Activated naive CD8-positive, alpha-beta T cell treated with anti-CD3 and anti-CD28 coated beads, Interleukin-2, amount 10 ng/mL, durations not matched to agents 7 days and 5 days (primary cell): ENCODE measurements at places on chromosomes 12 and 14.
A peak's percentile ranks its signal among the peaks of the same experiment; 100 is the strongest.

DNA sequence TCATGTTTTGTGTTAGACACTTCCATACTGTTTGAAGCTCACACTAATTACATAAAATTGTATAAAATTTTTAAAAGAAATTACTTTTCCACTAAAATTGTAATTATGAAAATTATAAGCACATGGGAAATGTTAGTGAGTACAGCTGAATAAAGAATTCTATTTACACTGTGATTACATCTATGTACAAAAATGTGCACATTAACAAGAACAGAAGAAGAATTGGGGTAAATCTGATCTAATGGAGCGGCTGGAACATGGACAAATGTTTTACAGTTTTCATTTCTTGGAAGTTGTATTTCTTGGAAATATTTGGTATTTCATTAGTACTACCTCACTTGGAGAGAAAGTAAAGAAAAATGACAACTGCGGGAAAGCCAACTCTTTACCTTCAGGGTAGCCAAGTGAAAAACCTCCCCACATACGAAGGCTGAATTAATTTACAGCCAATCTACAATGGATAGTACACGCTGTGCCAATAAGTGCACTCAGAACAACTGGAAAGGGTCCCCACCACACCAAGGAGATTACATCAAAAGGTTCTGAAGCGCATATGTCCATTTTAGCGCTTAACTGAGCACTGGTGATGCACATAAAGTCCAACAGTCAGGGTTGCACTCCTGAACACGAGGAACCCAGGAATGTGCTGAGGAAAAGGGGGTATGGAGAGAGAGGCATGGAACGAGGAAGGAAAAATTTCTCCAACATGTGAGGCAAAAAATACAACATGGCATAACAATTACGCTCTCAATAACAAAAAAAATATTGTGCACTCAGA, 17.5 kb downstream of the MED13L start:
- no peak overlapping the region for H3K27ac ChIP-seq
- H3K4me3 ChIP-seq: no peak overlapping the region
- H3K27me3 ChIP-seq: no peaks in the 10 kb centered on the region
- DNase-seq: no peak
- H3K36me3 ChIP-seq: peaks cover 10% of the 10 kb centered on the region

- H3K27ac ChIP-seq: no peak overlapping the region
- H3K36me3 ChIP-seq: peaks cover 53% of the 10 kb centered on the region
- H3K4me3 ChIP-seq: no peak overlapping the region
- DNase-seq: no peak
Observed at GRCh38 chr12:39605996-39606395, 13.6 kb downstream of the ABCD2 start.

GRCh38 chr14:101230851-101231550, 327.5 kb upstream of the RTL1 start:
- H3K27me3 ChIP-seq: no peaks in the 10 kb centered on the region
- no peak overlapping the region for H3K27ac ChIP-seq
- DNase-seq: no peak
- H3K4me3 ChIP-seq: no peak overlapping the region
- H3K4me1 ChIP-seq: peaks cover under 1% of the 10 kb centered on the region

- no peak for DNase-seq
- H3K4me3 ChIP-seq: no peak overlapping the region
- H3K4me1 ChIP-seq: peaks cover 6% of the 10 kb centered on the region
Observed at GRCh38 chr12:123559468-123559867, 24.9 kb upstream of the TMED2 start.

DNA sequence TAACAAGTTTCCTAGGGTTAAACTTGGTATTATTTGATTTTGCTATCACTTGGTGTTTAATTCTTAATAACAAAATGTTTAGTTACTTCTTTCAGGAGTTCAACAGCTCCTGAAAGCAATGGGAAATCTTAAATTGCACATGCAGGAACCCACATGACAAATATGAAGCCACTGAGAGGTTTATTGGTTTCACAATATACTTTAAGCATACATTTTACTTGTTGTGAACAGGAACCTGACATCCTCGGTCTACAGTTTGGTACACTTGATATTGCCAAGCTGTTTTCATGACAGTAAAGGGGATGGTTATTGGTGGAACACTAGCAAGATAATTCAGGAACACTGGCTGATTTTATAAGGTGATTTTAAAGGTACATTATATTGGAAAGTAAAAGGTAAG, 46.2 kb downstream of the SLC38A1 start:
- H3K4me1 ChIP-seq: peaks cover 67% of the 10 kb centered on the region
- H3K4me3 ChIP-seq: peak overlapping the region; percentile 9

GRCh38 chr12:117091758-117092510, 7.3 kb downstream of the TESC start:
- no peak overlapping the region for H3K4me3 ChIP-seq
- H3K27me3 ChIP-seq: peaks cover 4% of the 10 kb centered on the region
- no peak for DNase-seq
- peaks cover 15% of the 10 kb centered on the region for H3K4me1 ChIP-seq

DNA sequence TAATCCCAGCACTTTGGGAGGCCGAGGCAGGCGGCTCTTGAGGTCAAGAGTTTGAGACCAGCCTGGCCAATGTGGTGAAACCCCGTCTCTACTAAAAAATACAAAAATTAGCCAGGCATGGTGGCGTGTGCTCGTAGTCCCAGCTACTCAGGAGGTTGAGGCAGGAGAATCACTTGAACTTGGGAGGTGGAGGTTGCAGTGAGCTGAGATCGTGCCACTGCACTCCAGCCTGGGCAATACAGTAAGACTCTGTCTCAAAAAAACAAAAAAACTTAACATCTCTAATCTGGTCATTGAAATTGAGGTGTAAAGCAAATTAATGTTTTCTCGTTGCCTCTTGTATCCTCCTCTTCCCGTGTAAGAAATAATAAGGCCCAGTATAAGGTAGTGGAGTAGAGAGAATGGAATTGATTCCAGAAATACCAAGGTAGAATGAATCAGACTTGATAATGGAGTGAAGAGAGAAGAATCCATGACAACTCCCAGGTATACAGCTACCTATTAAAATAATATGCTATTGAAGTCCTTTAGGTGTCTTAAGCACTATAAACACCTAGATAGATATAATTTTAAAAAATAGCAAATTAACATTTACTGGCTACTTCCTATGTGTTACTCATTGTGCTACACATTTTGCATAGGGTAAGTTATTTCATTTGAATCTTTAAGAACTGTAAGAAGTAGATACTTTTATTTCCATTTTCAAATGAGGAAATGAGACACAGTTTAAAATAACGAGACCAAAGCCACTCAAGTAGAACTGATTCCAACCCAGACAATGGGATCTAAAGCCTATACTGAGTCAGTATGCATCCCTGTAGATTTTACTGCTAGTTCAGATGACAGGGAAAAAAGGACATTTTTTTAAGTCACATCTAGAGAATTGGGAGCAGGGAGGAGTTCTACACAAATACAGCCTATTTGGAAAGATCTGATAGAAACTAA, 23.2 kb downstream of the RAP1B start:
- H3K4me3 ChIP-seq: peak overlapping the region; percentile 8
- no peak overlapping the region for H3K27ac ChIP-seq
- H3K4me1 ChIP-seq: peaks cover 61% of the 10 kb centered on the region
- H3K36me3 ChIP-seq: peaks cover 38% of the 10 kb centered on the region
- no peaks in the 10 kb centered on the region for H3K27me3 ChIP-seq
- no peak for DNase-seq

- no peaks in the 10 kb centered on the region for H3K27me3 ChIP-seq
- no peak for DNase-seq
- peaks cover 11% of the 10 kb centered on the region for H3K36me3 ChIP-seq
- H3K4me1 ChIP-seq: peaks cover 76% of the 10 kb centered on the region
- no peak overlapping the region for H3K4me3 ChIP-seq
Observed at GRCh38 chr12:107326237-107326636, 232.9 kb upstream of the CRY1 start.

- H3K27me3 ChIP-seq: peaks cover 69% of the 10 kb centered on the region
- H3K4me1 ChIP-seq: peaks cover 17% of the 10 kb centered on the region
- H3K27ac ChIP-seq: peak overlapping the region; percentile 48
Observed at GRCh38 chr14:85533023-85533860, 3.3 kb downstream of the FLRT2 start.

- DNase-seq: no peak
- peaks cover 6% of the 10 kb centered on the region for H3K27me3 ChIP-seq
- H3K27ac ChIP-seq: no peak overlapping the region
- H3K4me3 ChIP-seq: no peak overlapping the region
- no peaks in the 10 kb centered on the region for H3K4me1 ChIP-seq
- H3K36me3 ChIP-seq: no peaks in the 10 kb centered on the region
Observed at GRCh38 chr14:53655080-53655785, 301.4 kb downstream of the BMP4 start.

DNA sequence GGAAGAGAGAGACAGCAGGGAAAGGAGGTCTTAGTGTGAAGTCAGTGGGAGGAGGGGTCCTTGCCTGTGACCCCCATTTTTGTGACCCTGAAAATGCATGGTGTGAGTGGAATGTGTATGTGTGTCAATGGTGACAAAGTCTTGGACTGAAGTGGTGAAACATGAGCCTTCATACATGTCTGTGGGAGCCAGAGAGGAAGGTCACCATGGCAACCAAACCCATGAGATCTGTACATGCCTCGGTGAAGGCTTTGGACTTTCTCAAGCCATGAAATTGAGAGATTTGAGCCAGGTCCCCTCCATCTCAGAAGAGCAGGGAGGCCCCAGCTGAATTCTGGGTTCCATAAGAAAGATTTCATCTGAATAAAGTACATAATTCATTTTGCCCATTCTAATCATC, 108.7 kb downstream of the TTC8 start:
- no peak overlapping the region for H3K27ac ChIP-seq
- DNase-seq: no peak
- no peaks in the 10 kb centered on the region for H3K4me1 ChIP-seq
- H3K4me3 ChIP-seq: no peak overlapping the region

- no peak overlapping the region for H3K27ac ChIP-seq
- no peaks in the 10 kb centered on the region for H3K36me3 ChIP-seq
- no peak for DNase-seq
- peaks cover 3% of the 10 kb centered on the region for H3K4me1 ChIP-seq
- peaks cover 14% of the 10 kb centered on the region for H3K27me3 ChIP-seq
Observed at GRCh38 chr12:108327621-108328344, 11.3 kb downstream of the CMKLR1 start.

- peaks cover 17% of the 10 kb centered on the region for H3K36me3 ChIP-seq
- no peaks in the 10 kb centered on the region for H3K27me3 ChIP-seq
- H3K4me1 ChIP-seq: peaks cover 7% of the 10 kb centered on the region
- no peak overlapping the region for H3K4me3 ChIP-seq
Observed at GRCh38 chr12:57720606-57721595, 17.6 kb downstream of the AGAP2 start.

GRCh38 chr12:13627536-13627935, 353.9 kb downstream of the GRIN2B start:
- no peak overlapping the region for H3K27ac ChIP-seq
- H3K36me3 ChIP-seq: no peaks in the 10 kb centered on the region
- no peak for DNase-seq
- no peaks in the 10 kb centered on the region for H3K4me1 ChIP-seq
- no peak overlapping the region for H3K4me3 ChIP-seq

DNA sequence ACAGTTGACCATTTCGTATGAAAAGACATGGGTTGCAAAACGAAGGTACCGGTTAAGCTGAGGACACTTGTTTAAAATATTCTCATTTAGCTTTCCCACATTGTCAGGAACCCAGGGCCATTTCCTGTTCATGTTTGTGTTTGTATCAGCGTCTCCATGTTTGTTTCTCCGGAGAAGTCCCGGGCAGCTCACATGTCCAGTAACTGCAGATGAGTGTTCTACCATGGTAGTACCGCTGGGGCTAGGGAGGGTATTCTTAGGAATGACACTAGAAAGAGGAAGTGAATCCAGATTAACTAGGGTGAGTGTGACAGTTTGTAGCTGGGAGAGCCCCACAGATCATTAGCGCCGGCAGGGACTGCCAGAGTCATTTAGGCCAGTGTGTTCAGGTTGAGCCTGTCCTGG, 50.0 kb upstream of the EVL start:
- H3K4me3 ChIP-seq: no peak overlapping the region
- peaks cover 9% of the 10 kb centered on the region for H3K36me3 ChIP-seq
- H3K27ac ChIP-seq: no peak overlapping the region
- H3K27me3 ChIP-seq: no peaks in the 10 kb centered on the region
- no peak for DNase-seq
